HEK293T (cell line): ENCODE measurements at places on chromosomes 6 and 20.
A peak's percentile ranks its signal among the peaks of the same experiment; 100 is the strongest.

- no peak for DNase-seq
These were observed 115.9 kb downstream of the DLL1 start for GRCh38 chr6:170174771-170175643.

GRCh38 chr6:26223650-26224546 is 136.7 kb downstream of the HFE start:
- DNase-seq = peak; percentile 63

- no peak for DNase-seq
These were observed 52.6 kb downstream of the HECA start for GRCh38 chr6:139187489-139187888.

GRCh38 chr6:129494099-129494498 is 215.9 kb downstream of the ARHGAP18 start:
- DNase-seq = no peak

GRCh38 chr20:55415567-55416142 is 589.7 kb downstream of the CBLN4 start:
- no peak for DNase-seq

GRCh38 chr6:154002894-154003293 is 36.1 kb upstream of the OPRM1 start:
- DNase-seq = no peak

- DNase-seq = no peak
These were observed 60.8 kb downstream of the FAXC start for GRCh38 chr6:99288668-99289067.

DNA sequence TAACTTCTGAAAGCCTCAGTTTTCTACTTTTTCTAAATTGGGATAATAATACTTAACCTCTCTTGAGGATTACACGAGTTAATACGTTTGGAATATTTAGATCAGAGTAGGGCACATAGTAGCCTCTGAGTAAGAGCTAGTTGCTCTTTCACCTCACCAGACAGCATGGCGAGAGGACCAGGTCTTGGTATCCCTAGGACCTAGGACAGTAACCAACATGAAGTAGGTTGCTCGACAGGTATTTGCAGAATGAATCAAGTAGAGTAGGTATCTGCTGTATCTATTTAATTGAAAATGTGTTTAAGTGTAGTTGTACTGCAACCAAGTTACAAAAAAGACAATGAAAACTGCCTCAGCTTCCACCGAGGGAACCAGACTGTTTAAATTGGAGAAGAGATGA is 1.4 kb downstream of the CDC5L start:
- DNase-seq = no peak

- DNase-seq = no peak
These were observed 117.1 kb upstream of the SPTLC3 start for GRCh38 chr20:12891643-12892042.

DNA sequence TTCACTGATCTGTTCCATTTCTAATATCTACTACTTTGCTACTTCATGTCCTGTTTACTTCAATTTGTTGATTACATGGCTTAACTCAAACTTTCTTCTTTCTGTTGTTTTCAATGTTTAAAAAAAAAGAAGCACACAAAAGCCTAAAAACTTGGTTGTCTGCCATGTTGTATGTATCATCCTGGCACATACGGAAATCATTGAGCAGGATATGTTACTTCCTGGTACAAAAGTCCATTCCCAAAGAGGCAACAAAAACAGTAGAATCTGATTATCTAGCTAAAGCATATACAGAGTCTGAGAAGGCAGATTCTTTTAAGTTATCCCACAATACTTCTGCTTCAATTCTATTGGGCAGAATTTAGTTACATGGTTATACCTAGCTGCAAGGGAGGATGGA is 14.5 kb upstream of the COL12A1 start:
- DNase-seq = no peak

- DNase-seq = no peak
These were observed 79.5 kb downstream of the FYN start for GRCh38 chr6:111793711-111794111.

DNA sequence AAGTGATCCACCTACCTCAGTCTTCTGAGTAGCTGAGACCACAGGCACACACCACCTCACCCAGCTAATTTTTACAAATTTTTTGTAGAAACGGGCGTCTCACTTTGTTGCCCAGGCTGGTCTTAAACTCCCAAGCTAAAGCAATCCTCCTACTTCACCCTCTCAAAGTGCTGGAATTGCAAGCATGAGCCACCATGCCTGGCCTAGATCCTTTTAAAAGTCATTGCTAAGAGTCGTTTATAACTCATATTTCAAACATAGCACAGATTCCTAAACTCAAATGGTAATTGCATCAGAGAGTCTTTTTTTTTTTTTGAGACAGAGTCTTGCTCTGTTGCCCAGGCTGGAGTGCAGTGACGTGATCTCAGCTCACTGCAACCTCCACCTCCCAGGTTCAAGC is 7.7 kb upstream of the SAMHD1 start:
- no peak for DNase-seq

DNA sequence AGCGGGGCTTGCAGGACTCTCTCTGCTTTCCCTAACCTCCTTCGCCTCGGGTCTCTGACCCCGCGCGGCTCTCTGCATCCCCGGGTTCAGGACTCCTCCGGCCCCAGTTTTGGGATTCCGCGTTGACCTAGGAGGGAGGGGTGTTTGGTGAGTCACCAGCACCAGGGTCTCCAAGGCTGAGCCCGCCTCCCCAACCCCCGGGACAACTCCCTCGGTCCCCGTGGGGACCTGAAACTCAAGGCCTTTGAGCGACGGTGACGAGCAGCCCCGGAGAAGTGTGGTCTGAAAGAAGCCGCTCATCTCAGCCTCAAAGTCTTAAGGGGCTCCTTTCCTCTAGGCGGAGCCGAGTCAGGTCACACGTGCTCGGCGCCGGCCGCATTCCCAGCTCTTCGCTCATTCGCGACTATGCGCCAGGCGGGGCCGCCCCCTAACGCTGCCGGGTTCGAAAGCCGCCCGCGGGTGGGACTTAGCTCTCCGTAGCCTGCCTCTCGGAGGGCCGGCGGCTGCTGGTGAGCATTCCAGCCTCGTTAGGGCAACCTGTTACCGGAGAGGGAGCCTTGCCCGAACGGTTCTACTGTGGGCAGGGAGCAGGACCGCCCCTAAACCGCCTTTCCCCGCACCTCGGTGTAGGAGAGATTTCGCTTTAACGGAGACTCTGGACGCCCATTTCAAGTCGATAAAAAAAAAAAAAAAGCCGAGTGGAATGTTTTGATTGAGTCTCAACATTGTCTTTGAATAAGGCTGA is 3.0 kb upstream of the PRDM13 start:
- DNase-seq = no peak
